IPS-NIHi11 (cell line): ENCODE measurements at places on chromosomes 13 and 19.
A peak's percentile ranks its signal among the peaks of the same experiment; 100 is the strongest.

- peak; percentile 35 for DNase-seq
Observed at GRCh38 chr19:3954107-3954506, 16.8 kb downstream of the DAPK3 start.

- DNase-seq = no peak
Observed at GRCh38 chr13:29020314-29020713, 200.2 kb downstream of the MTUS2 start.

DNA sequence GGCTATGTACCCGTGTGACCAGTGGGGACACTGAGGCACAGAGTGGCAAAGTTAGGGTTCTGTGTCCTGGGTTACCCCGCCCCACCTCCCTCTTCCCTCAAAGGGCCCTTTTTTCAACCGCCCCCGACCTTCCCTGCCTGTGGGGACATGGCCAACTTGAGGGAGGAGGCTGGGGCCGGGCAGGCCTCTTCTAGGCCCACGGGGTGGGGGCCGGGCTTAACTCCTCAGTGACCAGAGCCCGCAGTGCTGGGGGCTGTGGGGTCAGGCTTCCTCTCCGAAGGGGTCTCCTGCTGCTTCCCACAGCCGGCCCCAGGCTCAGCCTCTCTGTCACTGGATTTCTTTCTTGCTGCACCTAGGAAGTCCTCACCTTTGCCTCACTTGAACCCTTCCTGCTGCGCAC is 23.9 kb downstream of the PIAS4 start:
- DNase-seq = no peak

- DNase-seq = no peak
Observed at GRCh38 chr19:13613447-13613846, 107.2 kb upstream of the CACNA1A start.

DNA sequence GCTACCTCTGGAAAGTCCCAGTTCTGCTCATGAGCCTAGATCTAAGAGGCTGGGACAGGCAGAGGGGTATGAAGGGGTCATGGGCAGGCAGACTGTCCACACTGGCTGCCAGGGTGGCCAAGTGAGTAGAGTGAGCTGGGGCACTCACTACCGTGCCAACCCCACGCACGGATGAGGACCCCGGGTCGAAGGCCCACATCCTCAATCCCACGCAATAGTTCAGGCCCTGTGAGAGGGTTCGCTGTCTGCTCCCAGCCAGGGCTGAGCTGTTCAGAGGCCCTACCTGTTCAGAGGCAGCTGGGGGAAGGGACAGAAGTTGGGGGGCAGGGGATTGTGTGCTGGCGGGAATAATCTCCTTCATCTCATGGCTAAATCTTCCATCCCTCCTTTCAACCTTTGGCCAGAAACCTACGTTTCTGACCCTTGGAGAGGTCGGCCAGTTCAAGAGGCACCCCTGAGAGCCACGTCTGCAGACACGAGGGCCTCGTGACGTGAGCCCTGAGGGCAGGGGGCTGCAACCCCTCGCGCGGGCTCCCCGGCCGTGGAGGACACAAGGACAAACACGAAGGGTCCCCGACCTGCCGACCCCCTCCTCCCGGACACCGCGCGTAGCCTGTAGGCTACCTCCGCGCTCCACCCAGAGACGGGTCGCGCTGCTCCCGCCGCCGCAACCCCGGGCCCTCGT is 1.0 kb upstream of the RPS5 start:
- DNase-seq = no peak

DNA sequence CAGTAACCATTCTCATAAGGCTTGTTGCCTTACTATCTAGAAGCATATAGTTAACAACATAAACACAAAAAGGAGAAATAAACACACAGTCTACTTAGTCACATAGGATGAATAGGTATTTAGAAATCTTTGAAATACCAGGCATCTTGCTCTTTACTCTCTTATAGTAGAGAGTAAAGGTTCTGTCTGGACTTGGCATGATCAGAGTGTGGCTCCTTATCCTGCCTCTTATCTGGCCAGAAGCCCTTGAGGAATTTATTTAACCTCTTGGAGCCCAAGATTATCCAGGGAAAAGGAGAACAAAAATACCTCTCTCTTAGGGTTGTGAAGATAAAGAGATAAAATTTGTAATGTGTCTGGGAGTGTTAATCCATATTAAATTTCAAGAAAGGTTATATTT is 100.2 kb upstream of the MBNL2 start:
- DNase-seq = no peak

GRCh38 chr19:28841531-28841930 is 371.4 kb downstream of the UQCRFS1 start:
- DNase-seq = no peak

GRCh38 chr19:16295057-16295456 is 29.6 kb upstream of the KLF2 start:
- DNase-seq = no peak

DNA sequence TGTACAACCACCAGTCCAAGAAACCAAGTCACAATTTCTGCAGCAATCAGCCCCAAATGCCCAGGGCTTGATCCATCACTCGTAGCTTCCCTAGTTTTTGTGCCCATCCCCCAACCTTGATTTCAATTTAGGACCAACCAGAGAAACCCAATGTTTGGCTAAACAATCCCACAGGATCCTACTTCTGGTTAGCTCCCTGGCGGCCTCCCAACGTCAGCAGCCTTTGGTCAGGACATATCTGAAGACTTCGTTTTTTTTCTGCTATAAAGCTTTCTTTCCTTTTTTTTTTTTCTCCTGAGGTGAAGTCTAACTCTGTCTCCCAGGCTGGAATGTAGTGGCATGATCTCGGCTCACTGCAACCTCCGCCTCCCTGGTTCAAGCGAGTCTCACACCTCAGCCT is 7.7 kb downstream of the DPRX start:
- no peak for DNase-seq

- no peak for DNase-seq
Observed at GRCh38 chr19:7632340-7633203, 947 bp downstream of the PCP2 start.

DNA sequence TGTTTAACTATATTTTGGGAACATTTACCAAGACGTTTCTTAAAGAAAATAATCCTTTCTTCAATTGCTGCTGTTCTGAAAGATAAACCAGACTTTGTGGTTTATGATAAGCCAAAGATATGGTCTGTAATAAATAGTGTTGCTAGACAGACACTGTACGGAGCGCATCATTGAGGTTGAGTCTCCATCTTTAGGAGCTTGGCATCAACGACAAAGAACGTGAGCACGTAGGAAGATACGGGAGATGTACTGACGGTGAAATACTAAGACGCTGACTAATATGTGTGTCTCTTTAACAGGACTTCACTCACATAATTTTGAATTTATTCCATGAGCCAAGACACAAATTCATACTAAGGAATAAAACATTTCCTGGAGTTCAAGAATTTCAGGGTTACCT is 16.2 kb downstream of the TEX29 start:
- no peak for DNase-seq

DNA sequence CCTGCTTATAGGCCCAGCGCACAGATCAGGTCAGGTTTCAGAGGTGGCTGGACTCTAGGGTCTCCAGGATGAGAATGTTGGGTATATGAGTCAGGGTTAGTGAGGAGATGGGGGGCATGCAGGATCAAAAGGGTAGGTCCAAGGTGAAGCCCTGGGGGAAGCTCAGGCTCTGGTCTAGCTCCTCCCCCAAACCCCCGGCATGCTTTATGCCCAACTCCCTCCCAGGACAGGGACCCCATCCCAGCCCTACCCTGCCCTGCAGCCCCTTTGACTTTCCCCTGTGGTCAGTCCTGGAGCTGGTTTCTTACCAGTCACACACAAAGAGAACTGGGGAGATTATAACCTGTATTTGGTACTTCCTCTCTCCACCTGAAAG is 9.8 kb upstream of the CEACAM18 start:
- no peak for DNase-seq

- DNase-seq = no peak
Observed at GRCh38 chr19:18985257-18985656, 44.2 kb upstream of the HOMER3 start.

DNA sequence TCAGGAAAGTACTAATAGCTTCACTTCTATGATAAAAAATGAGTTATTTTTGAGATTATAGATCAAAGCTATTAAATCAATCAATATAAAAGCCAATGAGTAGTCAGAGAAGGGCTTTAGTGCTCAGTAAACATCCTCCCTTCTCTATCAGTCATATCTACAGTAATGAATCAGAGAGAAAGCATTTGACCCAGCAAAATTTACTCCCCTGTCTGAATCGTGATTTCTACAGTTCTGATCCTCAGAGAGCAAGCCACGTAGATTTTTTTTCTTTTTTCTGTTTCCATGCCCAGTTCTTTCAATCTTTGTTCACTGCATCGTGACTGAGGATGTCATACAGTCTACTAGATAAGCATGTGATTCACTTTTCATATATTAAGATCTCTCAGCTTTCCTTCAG is 16.2 kb upstream of the MBNL2 start:
- no peak for DNase-seq

DNA sequence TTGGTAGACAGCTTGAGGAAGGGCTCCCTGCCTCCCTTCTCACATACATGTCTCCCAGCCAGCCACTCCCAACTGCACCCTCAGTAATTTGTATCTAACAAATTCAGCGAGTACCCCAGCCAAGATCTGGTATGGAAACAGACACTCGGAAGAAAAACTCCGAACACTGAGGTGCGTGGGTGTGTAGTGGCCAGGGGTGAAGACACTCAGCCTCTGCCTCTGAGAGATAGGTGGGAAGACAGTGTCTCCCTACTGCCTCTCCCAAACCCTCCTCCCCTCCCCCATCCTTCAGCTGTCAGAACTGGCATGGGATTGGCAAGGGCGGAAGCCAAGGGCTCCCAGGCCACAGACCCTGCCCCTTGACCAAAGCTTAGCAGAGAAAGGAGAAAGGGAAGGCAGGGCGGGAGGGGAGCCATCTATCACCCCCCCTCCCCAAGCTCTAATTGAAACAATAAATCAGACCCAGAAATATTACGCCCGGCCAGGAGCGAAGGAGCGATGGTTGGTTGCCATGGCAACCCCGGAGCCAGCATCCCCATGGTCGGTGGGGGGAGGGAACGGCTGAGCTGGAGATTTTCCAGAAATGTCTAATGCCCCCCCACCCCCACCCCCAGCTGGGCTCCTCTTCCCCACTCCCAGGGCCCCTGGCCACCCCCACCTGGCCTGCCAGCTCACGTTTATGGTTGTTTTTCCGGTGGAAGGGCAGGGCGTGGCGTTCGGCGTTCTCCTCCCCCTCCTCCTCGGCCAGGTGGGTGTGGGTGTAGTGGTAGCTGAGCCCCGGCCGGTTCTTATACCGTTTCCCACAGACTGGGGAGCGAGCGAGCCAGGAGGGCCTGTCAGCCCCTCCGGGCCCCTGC is 7.0 kb downstream of the DPF1 start:
- DNase-seq = no peak

- DNase-seq = no peak
Observed at GRCh38 chr13:109900320-109900719, 113.9 kb upstream of the IRS2 start.

DNA sequence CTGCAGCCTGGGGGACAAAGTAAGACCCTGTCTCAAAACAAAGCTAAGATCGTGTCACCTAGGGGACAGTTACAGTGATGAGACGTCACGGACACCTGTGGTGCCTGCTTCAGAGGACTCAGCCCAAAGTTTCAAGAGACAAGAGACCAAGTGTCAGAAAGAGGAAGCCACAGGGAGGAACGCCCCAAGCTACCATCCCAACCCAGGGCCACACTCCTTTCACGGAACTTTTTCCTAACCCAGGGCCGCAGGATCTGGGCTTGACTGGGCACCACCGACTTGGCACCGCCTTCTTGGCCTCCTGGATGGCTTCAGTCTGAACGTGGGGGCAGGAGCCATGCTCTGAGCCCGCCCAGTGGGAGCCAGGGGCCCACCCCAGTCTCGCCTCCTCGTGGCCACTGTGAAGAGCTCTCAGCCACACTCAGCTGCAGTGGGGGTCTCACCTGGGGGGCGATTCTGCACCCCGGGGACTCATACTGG is 8.5 kb downstream of the MOB3A start:
- DNase-seq = no peak

GRCh38 chr13:35485424-35485823 is 8.9 kb upstream of the MAB21L1 start:
- DNase-seq = no peak

DNA sequence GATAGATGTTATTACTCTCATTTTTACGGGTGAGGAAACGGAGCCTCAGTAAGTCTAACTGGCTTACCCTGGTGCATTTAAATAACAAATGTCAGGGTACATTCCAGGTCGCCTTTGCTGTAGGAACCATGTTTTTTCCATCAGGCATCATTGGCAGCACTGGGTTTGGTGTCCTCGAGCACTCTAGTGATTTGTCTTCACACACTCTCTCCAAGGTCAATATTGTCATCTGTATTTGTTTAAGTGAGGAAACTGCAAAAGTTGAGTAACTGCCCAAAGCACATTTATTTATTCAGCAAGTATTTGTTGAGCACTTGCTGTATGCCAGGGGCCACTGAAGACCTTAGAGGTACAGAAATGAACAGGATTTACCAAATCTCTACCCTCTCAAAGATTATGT is 78.6 kb downstream of the DCT start:
- no peak for DNase-seq

DNA sequence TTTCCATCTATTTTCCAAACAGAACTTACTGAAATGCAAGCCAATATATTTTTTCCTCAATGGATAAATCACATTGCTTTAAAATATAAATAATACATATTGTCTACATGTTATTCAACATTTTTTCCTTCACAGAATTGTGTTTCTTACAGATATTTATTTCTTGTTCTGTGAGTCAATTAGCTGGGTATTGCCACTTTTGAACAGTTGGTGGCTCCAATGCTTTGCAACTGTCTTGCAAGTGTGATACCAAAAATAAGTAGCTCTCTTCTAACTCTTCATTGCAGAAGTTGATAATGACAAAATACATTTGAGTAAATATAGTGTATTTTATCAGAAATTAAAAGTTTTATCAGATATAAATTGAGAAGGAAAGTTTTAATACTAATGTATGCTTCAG is 17.1 kb upstream of the GPC5 start:
- DNase-seq = no peak

- no peak for DNase-seq
Observed at GRCh38 chr13:102845289-102845629, 573 bp upstream of the ERCC5 start.

DNA sequence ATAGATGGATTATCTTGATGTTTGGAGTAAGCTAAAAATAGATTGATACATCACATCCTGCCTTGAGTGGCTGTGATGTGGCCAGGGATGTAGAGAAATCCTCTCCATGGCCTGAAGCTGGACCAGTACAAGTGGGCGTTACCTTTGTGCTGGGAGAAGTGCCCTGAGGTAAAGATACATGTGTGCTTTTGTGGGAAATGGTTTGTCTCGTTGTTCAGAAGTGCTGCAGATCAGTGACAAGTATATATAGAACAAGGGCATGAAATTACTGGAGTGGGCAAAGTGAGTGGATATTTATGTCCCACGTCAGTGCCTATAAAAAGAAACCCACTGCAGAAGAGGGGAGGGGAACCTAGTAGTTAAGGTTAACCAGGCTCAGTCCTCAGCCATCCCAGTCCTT is 12.2 kb upstream of the ZNF304 start:
- DNase-seq = no peak
